Stimulated activated CD8-positive, alpha-beta memory T cell treated with anti-CD3 and anti-CD28 coated beads, Interleukin-4, amount 100 ng/mL, for 1 hour (primary cell): ENCODE measurements at places on chromosomes 4 and X.

DNA sequence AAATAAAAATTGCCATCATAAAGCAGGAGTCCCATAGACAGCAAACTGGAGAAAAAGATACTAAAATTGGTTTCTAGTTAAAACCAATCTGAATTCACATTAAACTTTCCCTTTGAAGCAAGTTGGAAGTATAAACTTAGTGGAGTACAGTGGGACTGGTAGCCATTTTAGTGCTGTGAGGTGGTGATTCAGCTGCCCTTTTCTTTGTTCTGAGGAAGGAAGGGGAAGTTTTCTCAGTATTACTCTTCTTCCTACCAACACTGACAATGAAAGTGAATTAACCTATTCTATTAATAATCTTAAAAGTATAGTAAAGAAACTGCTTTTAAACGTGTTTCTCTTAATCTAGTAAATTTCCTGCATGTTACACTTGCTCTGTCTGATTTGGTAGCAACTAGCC is 36.7 kb downstream of the SLC9A6 start:
- DNase-seq: no peak

GRCh38 chr4:101258883-101259282 is 88.4 kb downstream of the PPP3CA start:
- no peak for DNase-seq

GRCh38 chrX:140503714-140504351 is 1.0 kb downstream of the SOX3 start:
- DNase-seq: no peak

DNA sequence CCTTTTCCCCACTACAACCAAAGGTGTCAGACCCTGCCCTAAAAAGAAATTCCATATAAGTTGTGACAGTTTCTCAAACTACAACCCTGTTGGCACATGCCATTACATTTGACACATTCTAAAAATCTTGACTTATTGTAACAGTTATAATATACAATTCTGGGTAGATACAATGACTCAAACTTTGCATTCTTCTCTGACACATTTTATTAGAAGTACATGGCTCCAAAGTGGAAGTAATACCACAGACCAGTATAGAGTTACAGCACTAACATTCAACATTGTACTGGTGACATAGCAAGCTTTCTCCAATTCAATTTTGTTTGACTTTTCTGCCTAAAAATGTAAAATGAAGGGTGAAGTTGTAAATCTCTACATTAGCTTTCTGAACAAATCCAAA is 196.6 kb upstream of the ETNPPL start:
- DNase-seq: no peak

DNA sequence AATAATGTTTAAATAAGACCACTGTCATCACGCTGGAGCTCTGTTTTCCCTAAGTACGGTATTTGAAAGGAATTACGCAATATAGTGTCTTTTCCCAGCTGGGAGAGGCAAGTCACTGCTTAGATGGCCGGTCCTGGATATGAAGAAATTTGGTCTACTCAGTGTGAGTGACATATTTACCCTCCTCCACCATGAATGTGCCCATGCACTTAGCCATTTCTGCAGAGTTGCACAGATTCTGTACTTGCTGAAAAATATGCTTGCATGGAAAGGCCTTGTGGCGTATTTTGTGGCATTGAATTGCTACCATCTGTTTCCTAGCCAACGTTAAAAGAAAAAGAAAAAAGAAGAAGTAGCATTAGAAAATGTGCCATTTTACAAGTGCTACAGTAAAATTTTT is 73.1 kb downstream of the ADGRL3 start:
- DNase-seq: no peak

GRCh38 chr4:123701131-123701575 is 304.6 kb downstream of the SPRY1 start:
- no peak for DNase-seq

DNA sequence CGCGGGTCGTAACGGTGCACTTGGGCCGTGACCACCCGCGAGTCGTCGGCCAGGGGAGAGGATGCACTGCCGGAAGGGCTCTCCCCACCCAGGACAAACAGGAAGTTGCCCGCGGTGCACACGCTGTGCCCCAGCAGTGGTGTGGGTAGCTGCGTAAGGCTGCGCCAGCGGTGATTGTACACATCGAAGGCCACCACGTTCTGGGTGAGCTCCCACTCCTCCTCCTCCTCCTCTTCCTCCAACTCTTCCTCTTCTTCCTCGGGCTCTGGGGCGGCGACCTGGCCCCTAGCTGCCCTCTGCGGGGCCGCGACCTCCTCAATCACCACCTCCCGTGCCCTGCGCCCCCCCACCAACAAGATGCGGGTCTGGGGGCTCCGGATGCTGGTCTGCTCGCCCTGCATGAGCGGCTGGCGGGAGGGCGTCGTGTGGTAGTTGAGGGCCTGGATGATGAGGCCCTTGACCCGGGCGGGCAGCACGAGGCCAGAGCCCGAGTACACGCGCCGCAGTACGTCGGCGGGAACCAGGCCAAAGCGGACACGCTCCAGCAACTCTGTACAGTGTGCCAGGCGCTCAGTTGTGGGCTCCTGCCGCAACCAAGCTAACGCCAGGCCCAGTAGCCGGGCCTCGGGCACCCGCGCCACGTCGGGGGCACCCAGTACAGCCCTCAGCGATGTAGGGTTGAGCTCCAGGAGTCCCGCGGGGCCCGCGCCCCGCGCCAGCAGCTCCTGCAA is 1.4 kb downstream of the KLHL34 start:
- DNase-seq: no peak

DNA sequence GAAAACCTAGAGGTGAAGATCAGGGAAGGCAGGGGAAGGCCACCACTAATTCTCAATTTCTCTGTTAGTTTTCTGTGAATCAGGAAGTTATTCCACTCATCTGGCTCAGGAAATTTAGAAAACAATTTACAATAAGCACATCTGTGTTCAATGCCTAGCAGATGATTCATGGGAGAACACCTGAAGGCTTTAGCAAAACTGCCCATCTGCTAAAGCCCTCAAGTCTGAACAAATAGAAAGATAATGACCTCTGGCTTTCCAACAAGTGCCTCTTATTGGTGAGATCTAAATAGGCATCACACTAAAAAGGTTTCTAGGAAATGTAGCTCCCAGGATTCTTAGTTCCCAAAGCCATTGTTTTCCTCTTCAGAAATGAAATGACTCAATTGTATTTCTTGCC is 122.1 kb upstream of the GNPDA2 start:
- DNase-seq: no peak

DNA sequence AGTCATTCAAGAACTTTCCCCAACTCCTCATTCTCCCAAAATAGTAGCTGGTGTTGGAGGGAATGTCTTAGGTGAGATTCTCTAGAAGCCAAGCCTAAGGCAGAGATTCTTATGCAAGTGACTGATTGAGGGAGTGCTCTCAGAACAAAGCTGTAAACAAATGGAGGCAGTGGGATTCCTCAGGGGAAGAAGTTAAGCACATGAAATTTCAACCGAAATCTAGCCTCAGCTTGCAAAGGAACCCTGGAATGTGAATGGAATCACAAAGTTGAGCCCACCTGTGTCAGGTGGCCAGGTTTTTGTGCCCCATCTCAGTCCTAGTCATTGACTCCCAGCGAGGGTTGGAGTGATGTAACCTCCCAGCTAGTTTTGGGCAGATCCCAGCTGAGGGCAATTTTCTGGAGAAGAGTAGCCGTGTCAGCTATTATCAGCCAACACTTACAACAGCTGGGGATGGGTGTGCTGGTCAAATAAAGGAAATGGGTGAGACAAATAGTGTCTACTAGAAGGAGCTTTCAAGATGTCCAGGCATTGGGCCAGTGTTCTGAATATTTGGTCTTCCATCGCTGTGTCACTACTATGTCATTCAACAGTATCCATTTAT is 29.7 kb upstream of the FGF2 start:
- no peak for DNase-seq

DNA sequence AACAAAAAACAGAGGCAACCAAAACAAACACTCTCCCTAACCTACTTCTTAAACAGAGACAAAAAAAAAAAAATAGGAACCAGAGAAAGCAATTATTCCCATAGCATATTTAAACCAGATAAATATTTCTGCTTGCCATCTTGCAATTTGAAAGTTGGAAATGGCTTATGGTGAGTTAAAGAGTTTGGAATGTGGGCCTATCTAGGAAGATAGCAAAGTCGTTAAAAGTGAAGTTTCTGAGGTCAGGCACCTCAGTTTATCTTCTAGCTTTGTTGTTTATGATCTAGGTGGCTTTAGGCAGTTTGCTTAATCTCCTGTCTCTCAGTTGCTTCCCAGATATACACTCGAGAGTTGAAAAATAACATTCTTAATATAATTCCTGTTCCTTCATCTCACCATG is 284.2 kb downstream of the KCNIP4 start:
- DNase-seq: no peak

- peak; percentile 3 for DNase-seq
Observed at GRCh38 chr4:110622841-110623717, at the start of gene PITX2. TSS of gene PITX2 (minus strand) at chr4:110623077. CDS start at chr4:110622460, 617 bp downstream.

GRCh38 chr4:182062458-182062857 is 180.7 kb upstream of the TENM3 start:
- no peak for DNase-seq

- no peak for DNase-seq
Observed at GRCh38 chr4:83013902-83014301, 3.3 kb upstream of the LIN54 start.
